Kidney tubule cell (primary cell): ENCODE measurements at places on chromosomes 16 and 17.

DNA sequence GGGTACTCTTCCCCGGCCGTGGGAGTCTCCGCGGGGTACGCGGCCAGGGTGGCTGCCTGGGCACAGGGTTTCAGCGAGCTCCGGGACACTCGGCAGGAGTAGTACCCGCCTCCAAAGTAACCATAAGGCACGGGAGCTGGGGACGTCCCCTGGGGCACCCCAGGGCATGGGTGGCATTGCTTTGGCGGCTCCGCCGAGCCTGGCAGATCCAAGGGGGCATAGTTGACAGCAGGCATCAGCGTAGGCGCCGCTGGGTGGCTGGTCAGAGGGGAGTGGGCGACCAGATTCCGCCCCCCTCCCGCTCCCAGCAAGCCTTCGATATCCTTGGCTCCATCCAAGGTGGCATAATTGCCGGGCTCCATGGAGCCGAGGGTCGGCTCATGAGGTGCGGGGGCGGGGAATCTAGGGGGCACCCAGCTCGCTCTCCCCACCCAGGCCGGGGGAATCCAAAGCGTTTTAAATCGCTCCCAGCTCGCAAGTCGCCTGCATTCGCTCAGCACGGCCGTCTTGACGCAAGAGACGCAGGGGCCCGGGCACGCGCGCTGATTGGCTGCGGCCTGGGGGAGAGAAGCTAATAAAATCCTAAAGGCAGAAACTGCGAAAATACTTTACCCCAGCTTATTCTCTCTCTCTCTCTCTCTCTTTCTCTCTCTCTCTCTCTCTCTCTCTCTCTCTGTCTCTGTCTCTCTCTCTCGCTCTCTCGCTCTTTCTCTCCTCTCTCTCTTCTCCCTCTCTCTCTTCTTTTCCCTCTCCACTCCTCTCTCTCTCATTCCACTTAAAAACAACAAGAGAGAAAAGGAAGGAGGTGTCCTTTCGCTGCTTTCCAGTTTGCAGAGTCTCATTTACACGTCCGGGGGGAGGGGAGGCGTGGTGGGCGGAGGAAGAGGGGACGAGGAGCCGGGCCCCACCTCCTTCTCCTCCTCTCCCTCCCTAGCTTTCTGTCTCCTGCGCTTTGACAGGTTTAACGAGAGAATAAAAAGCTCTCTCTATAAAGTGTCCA is at the start of gene HOXB13:
HOXB13 (minus strand) TSS at position 519 of the 1,000 bp plus-strand sequence; CDS start at position 362, 157 bp downstream.
- DNase-seq, result peak; percentile 32

- DNase-seq, result no peak
Measured at GRCh38 chr17:62084585-62084984, 19.5 kb upstream of the MED13 start.

- DNase-seq, result no peak
Measured at GRCh38 chr17:67482764-67483163, 105.7 kb downstream of the PITPNC1 start.

- DNase-seq, result peak; percentile 83
Measured at GRCh38 chr16:77807-78443, at the start of gene MPG. Gene MPG (plus strand): TSS chr16:78225. CDS start chr16:78310, 85 bp downstream.

GRCh38 chr16:61007694-61008093 is 1028.5 kb downstream of the CDH8 start:
- DNase-seq, result no peak

- DNase-seq, result no peak
Measured at GRCh38 chr17:38458521-38458920, 30.3 kb downstream of the ARHGAP23 start.

DNA sequence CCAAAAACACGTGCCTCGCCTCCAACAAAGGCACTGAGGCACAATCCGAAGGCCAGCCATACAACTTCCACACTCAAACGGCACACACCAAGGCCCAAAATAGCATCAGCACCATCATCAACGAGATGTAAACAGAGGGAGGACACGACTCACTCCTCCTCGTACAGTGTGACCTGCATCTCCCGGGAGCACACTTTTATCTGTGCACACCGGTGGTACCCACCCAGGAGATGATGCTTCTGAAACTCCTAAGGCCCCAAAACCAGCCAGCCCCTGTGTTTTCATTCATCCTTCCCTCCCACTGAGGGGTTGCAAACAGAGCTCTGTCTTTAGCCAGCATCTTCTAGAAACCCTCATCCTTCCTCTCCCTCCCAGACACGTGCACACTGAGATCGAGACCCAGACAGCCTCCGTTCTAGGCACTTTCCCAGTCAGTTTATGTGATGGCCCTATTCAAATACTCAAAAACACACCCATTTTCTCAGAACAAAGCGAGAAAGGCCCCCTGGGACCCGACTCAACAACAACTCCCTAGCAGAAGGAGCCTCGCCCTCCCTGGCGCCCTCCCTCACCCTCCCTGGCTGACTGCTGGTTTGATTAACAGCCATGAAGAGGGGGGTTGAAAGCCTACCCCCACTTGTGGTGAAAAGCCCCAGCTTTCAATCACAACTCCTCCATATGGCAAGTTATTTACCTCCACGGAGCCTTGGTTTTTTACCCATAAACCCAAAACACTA is 76.3 kb downstream of the GAS7 start:
- no peak for DNase-seq

- DNase-seq, result no peak
Measured at GRCh38 chr16:55301385-55302008, 22.5 kb upstream of the IRX6 start.

DNA sequence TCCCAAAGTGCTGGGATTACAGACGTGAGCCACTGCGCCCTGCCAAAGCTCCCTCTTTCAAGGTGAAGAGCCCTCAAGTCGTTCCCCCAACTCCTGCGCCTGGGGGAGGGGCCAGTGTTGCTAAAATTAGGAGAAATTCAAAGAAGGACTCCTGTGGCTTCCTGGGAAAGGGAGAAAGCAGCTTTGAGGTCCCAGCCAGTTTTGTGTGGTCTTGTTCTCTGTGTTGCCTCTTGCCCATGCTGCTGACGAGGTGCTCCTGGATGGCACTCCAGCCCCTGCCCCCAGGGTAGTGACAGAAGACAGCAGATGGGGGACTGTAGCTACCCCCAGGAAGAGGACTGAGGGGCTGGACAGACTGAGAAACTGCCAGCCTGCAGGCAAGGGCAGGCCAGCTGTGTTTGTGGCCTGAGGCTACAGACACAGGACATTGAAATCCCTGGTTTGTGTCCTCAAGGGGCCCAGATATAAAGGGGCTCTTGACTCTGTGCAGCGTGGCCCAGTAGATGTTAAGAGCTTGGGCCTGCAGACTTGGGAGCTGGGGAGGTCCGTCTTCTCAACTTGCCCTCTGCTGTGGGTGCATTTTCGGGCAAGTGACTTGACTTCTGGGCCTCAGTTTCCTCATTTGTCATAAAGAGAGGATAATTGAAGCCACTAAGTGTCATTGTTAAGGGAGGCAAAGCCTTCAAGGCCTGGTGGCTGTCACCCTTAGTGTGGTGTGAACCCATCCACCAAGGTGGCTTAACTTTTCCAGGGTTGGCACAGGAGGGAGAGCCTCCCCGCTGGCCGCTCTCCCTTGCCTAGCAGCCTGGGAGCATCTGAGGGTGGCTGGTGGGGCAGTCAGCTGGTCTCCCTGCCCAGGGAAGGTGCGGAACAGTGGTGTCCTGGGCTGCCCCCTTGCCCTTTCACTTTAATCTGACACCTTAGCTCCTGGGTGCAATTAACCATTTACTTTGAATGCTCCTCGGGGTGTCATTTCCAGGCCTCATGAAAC is 4.1 kb downstream of the UBALD2 start:
- DNase-seq, result no peak

DNA sequence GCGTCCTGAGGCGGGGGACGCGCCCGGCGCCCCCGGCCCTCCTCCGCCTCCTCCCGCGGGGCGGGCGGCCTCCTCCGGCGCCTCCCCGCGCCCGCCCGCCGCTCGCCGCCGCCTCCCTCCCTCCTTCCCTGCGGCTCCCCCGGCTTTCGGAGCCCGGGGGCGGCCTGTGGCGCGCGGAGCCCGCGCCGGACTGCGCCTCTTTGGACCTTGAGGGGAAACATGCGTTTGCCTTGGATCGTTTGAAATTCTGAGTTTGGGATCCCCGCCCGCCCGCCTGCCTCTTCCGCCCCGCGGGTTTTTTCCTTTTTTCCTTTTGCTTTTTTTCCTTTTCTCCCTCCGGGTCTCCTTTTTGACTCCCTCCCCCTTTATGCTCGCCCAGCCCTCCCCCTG is 390 bp downstream of the ZNRF1 start:
- peak; percentile 22 for DNase-seq

DNA sequence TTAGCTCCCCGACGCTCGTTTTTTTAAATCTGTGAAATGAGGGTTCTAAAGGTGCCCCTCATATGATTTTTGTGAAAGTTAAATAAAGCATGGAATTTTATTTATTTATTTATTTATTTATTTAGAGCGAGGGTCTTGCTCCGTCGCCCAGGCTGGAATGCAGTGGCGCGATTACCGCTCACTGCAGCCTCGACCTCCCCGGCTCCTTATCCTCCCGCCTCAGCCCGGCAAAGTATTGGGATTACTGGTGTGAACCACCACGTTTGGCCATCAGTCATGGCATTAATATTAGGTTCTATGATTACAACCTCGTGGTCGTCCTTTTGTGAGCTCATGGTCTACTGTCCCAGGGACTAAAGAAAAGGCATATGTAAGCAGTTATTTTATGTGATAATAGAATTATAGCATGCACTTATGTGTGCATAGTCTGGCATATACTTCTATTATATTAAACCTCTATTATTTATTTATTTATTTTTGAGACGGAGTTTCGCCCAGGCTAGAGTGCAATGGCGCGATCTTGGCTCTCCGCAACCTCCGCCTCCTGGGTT is 557 bp upstream of the LUC7L start:
- no peak for DNase-seq

DNA sequence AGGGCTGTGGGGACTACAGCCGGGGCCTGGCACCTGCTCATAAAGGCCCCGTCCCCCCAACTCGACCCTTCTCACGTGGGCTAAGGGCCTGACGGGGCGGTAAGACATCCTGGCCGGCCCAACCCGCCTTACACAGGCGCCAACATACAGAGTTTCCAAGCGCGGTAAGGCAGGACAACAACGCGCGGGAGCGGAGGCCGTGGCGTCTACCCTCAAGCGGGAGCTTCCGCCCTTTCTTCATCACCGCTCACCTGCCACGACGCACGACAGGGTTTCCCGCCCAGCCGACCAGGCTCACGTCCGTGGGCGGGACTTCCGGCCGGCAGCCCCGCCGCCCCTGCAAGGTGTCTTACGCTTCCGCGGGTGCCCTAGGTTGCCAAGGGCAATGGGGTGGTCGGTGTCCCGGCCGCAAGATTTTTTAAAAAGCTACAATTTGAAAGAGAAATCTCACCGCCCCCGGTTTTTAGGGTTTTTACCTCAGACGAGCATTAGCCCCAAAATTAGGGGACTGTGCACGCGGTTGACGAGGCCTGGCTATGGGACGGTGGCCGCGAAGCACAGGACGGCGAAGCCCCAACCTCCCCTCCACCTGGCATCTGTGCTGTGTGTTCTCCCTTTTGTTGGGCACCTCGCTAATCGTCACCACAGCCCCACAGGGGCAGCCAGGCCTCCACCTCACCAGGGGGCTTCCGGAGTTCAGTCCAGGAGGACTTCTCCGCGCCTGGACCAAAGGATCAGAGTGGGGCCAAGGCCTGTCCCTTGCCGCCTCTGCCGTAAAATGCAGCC is at the start of gene TERB1:
TERB1 (minus strand) TSS at position 265 of the 786 bp plus-strand sequence. CDS start 4,786 bp downstream, outside the sequence.
- no peak for DNase-seq

DNA sequence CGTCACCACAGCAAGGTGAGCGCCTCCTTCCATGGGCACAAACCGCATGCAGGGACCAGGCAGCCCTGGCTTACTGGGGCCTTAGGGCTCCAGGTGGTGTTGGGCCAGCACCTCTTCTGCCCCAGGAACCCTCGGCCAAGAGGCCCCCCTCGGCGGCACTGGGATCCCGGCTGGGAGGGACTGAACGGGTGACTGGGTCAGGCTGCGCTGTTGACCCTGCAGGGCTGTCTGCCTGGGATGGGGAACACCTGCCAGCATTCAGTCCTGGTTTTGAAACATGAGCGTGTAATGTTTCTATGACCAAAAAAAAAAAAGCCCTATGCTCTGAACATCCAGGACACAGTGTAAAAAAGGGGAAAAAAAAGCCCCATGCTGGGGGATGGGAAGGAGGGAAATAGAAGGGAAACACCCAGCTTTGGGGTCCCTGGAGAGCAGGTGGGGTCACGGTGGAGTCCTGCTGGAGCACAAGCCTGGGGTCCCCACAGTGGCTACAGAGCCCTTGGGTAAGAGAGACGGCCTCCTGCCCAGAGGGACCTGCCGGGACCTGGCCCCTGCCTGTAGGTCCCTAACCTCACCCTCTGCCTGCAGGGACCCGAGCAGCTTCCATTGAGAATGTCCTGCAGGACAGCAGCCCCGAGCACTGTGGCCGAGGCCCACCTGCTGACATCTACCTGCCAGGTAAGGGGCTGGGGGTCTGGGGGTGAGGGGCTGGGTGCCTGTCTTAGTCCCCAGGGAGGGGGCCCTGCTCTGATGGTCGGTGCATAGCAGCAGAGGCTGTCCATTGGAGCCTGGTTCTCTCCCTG is 9.9 kb upstream of the NUDT16L1 start:
- DNase-seq, result no peak

- no peak for DNase-seq
Measured at GRCh38 chr17:47806026-47806912, 15.3 kb downstream of the OSBPL7 start.

DNA sequence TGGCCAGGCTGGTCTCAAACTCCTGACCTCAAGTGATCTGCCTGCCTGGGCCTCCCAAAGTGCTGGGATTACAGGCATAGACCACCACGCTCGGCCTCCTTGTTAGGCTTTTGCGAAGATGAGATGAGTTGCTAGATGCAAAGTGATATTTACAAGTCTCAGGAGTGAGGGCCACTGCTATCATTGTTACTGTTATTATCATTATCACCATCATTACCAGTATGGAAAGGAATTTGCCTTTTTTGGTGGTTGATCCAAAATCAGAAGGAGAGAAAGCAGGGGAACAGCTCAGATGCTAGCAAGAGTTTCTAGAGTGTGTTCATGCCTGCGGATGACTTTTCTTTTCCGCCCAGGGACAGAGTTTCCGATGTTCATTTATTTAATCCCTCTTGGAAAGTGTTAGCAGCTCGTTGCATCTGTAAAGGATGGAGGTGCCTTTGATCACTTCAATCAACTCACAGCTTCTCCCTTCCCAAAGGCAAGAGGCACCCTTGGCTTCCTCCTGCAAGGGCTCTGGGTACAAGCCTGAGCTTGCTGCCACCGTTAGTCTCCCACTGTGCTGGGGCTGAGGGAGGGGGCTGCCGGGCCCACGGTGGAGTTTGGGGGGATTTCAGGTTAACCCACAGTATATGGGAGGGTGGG is 21.6 kb downstream of the ITPRIPL2 start:
- DNase-seq, result no peak

GRCh38 chr17:59725691-59726090 is 18.2 kb downstream of the VMP1 start:
- no peak for DNase-seq

GRCh38 chr17:12727881-12728280 is 61.4 kb upstream of the ARHGAP44 start:
- peak; percentile 26 for DNase-seq
